ENCODE measurements at places on chromosomes 12 and 14.

- no peak for DNase-seq
Measured at GRCh38 chr12:98431089-98431488, 84.3 kb upstream of the TMPO start.

- no peak for DNase-seq
Measured at GRCh38 chr12:27344760-27345159, 12.1 kb downstream of the BMAL2 start.

DNA sequence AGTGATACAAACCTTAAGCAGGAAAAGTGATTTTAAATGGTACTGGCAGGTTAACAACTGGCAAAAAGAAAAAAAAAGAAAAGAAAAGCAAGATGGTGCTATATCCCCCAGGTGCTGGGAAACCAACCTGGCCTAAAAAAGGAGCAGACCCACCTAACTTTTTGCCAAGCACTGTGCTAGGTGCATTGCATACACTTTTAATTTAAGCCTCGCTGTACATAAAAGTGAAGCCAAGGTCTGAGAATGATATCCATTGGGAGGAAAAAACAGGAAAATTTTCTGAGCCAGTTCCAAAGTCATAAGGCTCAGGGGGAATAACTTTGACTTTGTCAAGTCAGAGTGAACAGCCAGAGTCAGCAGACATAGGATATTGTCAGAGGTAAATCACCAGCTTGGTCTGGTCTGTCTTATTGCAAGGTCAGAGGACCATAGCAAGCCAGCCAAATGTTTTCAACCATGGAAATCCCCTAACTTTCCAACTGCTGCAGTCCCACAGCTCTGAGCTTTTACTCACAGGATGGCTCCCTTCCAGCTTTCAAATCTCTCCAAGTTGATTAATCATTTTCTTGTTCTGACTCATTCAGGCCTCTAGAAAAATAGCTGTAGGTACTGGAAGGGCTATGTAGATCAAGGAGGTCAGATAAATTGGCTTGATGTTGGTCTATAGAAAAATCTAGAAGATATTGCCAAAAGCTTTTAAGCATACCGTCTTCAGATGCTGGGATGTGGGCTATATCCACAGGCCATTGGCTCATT, 412.9 kb downstream of the RAD51B start:
- DNase-seq: no peak

DNA sequence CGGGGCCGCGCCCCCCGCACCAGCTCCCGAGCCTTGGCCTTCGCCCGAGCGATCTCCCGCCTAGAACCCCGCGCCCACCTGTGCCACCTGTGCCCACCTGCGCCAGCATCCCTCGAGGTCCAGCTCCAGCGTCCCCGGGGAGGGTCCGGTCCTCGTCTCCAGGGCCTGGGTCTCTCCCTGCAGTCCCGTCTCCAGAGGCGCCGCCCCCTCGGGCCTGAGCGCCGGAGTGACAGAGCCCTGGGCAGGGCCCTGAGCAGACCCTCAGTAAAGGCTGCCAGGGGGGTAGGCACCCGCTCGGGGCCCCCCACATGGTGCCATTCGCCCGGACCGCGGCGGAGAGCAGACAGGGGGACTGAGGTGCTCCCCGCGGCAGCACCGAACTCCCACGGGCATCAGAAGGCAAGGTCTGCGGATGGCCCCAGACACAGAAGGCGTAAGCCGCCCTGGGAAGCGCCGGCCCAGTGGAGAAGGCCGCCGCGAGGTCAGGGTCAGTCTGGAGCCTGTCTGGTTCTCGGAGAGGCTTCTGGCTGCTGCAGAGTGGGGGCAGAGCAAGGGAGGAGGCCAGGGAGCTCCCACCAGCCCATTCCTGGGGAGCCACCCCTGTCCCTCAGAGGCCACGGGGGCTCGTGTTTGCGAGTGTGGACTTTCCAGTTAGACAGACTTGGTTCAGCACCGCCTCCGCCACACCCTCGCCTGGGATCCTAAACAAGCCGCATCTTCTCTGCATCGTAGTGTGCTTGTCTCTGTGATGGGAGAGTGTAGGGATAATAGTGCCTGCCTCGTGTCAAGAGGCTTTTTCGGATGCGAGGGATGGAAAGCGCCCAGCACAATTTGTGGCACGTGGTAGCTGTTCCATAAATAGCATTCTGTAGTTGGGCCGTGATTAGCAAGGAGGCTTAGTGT, 1.1 kb upstream of the PPP1R13B start:
- no peak for DNase-seq

- peak; percentile 50 for DNase-seq
Measured at GRCh38 chr12:109597795-109598427, 24.3 kb downstream of the MVK start.

DNA sequence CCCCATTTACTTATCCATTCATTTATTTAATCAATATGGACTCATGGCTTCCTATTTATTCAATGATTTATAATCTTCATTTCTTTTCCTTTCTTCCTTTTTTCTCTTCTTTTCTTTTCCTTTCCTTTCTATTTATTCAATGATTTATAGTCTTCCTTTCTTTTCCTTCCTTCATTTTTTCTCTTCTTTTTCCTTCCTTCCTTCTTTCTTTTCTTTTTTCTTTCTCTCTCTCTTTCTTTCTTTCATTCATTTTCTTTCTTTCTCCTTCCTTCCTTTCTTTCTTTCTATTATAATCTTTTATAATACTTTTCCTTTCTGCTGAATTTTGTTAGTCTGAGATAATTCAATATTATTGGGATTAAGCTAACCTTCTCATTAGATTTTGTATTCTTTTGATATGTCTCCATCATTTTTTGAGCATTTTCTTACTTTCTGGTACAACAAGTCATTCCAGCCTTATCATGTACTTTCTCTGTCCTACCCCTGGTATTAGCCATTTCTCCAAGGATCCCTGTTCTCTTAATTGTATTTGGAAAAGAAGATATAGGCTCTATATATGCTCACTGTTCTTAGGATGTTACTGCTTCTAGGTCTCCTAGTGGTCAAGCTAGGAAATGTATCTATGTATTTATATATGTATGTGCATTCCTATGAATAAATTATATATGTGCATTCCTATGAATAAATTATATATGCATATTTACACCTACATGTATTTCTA, 12.1 kb downstream of the LACRT start:
- no peak for DNase-seq

GRCh38 chr12:124441443-124442194, 125.8 kb downstream of the NCOR2 start:
- DNase-seq: no peak

GRCh38 chr12:111792856-111793235, 26.1 kb downstream of the ALDH2 start:
- DNase-seq: no peak

DNA sequence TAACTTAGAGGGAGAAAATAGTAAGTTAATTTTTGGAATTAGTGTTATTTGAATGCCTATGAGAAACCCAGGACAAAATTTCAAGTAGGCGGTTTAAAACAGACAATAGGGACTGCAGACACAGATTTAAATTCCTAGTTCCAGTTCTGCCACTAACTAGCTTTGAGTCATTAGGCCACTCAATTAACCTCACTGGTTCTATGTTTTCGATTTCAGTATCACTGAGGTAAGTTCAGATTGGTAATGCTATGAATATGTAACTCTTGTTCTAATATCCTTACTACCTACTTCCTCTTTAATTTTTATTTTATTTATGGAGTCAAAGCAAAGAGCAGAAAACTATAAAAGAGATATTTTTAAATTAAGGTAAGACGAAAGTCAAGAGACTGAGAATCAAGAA, 52.6 kb downstream of the GALC start:
- DNase-seq: no peak

DNA sequence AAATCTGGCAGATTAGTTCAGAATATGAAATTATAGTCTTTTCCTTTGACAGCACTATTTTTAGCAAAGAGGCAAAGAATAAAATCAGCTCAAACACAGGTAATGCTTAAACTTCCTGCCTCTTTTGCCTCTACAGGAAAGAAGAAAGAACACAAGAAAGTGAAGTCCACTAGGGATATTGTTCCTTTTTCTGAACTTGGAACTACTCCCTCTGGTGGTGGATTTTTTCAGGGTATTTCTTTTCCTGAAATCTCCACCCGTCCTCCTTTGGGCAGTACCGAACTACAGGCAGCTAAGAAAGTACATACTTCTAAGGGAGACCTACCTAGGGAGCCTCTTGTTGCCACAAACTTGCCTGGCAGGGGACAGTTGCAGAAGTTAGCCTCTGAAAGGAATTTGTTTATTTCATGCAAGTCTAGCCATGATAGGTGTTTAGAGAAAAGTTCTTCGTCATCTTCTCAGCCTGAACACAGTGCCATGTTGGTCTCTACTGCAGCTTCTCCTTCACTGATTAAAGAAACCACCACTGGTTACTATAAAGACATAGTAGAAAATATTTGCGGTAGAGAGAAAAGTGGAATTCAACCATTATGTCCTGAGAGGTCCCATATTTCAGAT, 17.4 kb downstream of the TMPO start:
- DNase-seq: peak; percentile 16

- DNase-seq: peak; percentile 52
Measured at GRCh38 chr14:86296173-86296572, 766.2 kb downstream of the FLRT2 start.

DNA sequence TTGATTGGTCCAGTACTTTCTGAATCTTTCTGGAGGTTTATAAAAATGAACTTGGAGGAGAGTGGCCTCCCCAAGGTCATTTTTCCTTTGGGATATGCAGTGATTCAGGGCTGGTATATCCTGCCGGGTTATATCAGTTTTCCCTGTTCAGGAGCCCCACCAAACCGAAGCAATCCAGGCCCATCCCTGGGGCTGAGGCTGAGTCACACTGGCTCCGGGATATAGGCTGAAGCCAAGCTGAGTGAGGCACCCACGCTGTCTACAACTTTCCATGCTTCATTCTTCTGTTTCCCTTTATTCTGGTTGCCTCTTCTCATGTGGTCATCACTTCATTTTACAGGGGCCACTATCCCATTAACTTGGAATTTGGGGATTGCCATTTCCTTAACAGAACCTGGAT, 3.4 kb downstream of the SSPN start:
- DNase-seq: no peak

DNA sequence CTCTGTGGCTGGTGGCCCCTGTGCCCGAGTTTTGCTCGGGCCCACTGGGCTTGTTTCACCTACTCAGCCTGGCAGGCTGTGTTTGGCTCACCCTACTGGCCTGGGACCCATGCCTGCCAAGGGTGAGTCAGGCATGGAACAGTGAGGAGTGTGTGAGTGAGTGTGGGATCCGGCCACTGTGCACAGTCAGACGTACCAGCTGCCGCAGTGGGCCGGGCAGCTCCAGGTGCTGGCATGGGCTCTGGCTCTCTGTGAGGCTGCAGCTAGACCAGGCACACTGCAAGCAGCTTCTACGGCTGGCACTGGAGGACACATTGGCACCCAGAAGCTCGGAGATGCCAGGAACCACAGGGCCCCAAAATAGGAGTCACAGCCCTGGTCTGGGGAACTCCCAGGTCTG, 40.6 kb downstream of the HSD17B6 start:
- no peak for DNase-seq

DNA sequence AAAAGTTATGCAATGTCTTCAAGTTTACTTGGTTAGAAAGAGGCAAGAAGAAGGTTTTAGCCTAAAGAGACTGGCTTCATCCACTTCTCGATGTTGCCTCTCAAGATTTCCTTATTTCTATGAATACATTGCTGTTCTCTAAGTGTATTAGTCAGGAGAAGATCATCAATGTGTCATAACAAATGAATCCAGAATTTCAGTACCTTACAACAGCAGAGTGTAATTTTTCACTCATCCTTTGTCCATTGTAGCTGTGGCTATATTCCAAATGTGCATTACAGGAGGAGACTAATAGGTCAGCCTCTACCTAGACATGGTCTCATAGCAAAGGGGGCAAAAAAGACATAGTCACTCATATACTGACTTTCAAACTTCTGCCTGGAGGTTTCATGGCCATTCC, 579.1 kb downstream of the PRKD1 start:
- no peak for DNase-seq

DNA sequence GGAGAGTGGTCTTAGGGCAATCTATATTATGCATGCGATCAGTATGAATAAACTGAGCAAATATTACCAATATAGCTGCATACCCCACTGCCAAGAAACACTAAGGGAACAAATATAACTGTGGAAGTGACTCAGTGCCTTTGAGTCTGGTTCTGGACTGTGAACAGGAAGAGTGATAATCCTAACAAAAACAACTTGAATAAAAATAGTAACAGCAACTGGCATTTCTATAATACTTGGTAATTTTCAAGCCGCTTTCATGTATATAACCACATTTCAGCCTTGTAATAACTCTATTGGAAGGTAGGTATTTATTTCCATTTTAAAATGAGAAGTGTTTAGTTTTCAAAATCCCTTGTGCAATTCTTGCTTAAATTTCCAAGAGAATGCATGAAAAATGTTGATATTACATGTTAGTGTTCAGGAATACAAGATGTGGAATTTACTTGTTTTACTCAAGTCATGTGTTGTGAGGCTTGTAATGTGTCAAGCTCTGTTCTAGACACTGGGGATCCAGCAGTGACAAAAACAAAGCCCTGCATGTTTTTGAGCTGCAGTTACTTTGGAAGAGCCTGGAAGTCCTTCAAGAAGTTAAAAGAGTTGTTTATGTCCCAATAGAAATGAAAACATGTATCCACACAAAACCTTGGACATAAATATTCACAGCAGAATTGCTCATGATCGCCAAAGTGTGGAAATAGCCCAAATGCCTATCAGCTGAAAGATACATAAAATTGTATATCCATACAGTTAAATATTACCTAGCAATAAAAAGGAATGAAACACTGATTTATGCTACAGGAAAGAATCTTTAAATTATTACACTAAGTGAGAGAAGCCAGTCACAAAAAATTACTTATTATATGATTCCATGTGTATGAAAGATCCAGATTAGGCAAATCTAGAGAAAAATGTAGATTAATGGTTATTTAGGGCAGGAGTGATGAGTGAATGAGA, 338.1 kb upstream of the TMEM132C start:
- DNase-seq: no peak

- peak; percentile 82 for DNase-seq
Measured at GRCh38 chr14:75249251-75249957, 29.2 kb upstream of the FOS start.

DNA sequence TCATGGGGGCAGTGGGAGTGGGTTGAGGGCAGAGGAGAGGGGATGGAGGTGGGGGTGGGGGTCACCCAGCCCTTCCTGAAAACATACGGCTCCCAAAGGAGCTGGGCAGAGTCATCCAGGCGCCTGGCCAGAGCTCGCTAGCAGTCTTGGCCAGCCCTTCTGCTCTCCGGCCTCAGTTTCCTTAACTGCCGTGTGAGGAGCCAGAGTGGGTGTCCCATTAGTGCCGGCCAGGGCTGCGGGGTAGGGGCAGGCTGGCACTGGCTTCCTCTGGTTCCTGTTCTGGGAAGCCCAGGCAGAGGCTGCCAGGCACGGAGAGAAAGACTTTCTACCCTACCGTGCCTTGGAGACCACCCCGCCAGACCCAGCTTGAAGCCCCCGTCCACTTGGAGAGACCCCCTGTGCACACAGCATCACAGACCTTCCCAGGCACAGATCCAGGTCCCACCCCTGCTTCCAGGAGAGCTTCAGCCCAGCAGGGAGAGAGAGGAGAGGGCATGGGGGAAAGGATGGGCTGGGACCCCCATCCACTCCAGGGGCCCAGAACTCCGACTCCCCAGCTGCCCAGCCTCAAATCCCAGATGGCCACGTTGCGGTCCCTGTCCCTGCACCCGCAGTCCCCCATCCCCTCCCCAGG, 93.3 kb downstream of the RFLNA start:
- DNase-seq: no peak

- DNase-seq: no peak
Measured at GRCh38 chr12:126389220-126389841, 1324.1 kb downstream of the AACS start.

GRCh38 chr12:127235761-127236160, 1031.2 kb upstream of the TMEM132C start:
- no peak for DNase-seq

Data from NCI-H187 (cell line).